ENCODE measurements at places on chromosomes 11 and 22.

GRCh38 chr22:28283068-28283654 lies 364.1 kb upstream of the PITPNB start:
- no peak for DNase-seq
- peak overlapping the region; percentile 81 for H3K27ac ChIP-seq
- H3K27me3 ChIP-seq, result no peaks in the 10 kb centered on the region
- peaks cover 6% of the 10 kb centered on the region for H3K36me3 ChIP-seq

DNA sequence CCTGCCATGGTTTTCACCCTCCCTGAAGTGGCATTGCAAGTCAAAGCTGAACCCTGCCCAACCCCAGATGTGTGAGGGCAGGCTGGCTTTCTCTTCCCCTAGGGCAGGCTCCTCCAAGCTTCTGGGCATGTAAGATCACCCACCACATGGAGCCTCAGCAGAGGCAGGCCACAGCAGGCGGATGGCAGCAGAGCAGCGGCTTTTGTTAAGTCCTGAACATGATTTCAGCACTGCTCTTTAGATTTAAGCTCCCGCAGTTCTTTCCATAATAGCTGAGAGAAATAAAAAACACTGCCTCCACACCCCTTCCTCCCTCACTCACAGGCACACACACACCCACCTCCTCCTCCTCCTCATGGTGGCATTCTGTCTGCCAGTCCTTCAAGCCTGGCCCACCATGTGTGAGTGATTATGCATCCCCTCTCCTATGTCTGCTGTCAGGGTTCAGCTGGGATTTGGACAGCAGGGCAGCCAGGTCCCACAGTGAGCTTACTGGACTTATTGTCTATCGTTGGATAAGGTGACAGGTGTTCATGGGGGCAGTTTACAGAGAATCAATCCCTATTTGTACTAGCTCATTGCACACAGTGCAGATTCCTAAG lies 5.0 kb upstream of the NTM start:
- no peak overlapping the region for H3K4me3 ChIP-seq
- H3K27ac ChIP-seq, result no peak overlapping the region
- no peaks in the 10 kb centered on the region for H3K27me3 ChIP-seq
- no peak for DNase-seq
- H3K4me1 ChIP-seq, result peaks cover 5% of the 10 kb centered on the region
- H3K36me3 ChIP-seq, result no peaks in the 10 kb centered on the region

DNA sequence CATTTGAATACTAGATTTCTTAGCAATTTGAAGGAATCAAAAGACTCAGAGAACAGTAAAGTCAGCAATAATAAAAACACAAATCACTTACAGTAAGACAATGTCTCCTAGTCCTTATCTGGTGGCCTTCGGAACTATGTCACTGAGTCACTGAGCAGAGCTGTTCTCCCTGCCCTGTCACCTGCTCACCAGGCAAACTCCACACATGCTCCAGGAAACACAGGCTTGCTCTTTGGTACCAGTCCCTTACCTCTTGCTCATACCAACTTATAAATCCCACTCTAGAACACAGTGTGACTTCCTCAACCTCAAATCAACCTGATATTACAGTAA lies 81.1 kb upstream of the CHRM4 start:
- H3K4me3 ChIP-seq, result no peak overlapping the region
- no peak overlapping the region for H3K27ac ChIP-seq
- H3K4me1 ChIP-seq, result peaks cover 9% of the 10 kb centered on the region
- H3K36me3 ChIP-seq, result peaks cover 20% of the 10 kb centered on the region

GRCh38 chr22:47422736-47423135 lies 660.3 kb downstream of the TBC1D22A start:
- no peak for DNase-seq
- no peak overlapping the region for H3K27ac ChIP-seq
- H3K27me3 ChIP-seq, result peaks cover 5% of the 10 kb centered on the region
- no peaks in the 10 kb centered on the region for H3K4me1 ChIP-seq
- no peaks in the 10 kb centered on the region for H3K36me3 ChIP-seq

GRCh38 chr22:47180796-47181195 lies 418.3 kb downstream of the TBC1D22A start:
- no peak for DNase-seq
- H3K36me3 ChIP-seq, result peaks cover 18% of the 10 kb centered on the region
- no peak overlapping the region for H3K4me3 ChIP-seq
- H3K4me1 ChIP-seq, result no peaks in the 10 kb centered on the region
- H3K27ac ChIP-seq, result no peak overlapping the region

DNA sequence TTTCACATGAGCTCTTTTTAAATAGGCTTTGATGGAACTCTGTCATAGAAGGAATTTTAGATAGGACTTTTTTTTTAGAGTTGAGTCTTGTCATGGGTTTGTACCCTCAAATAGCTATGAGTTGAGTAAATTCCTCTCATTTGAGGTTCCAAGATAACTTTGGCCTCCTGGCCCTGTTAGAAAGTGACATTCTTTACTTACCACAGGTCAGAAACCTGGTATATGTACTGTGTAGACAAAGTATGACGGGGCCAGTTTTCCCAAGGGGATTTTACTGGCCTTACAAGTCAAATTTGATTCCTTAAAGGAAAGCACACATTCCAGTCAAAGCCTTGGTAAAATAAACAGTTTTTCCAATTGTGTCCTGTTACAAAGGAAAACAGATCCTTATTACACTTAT lies 729.3 kb upstream of the LUZP2 start:
- no peak for DNase-seq
- H3K4me3 ChIP-seq, result no peak overlapping the region
- no peak overlapping the region for H3K27ac ChIP-seq
- no peaks in the 10 kb centered on the region for H3K36me3 ChIP-seq
- peaks cover 3% of the 10 kb centered on the region for H3K27me3 ChIP-seq

DNA sequence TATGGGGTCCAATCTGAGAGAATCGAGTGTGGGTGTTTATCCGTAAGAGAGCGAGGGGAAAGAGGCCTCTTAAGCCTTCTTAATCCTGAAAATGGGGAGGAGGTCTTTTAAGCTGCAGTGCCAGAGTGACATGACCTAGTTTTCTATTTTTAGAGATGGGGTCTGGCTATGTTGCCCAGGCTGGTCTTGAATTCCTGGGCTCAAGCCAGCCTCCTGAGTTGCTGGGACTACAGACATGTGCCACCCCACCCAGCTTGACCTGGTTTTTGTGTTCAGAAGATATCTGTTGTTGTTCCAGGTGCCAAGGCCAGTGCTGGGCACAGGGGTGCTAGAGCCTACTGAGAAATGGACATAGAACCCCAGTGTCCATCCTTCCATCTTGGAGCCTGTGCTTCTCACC lies 1.4 kb downstream of the BAD start:
- no peak for DNase-seq
- peaks cover 3% of the 10 kb centered on the region for H3K27me3 ChIP-seq
- peaks cover 14% of the 10 kb centered on the region for H3K4me1 ChIP-seq

DNA sequence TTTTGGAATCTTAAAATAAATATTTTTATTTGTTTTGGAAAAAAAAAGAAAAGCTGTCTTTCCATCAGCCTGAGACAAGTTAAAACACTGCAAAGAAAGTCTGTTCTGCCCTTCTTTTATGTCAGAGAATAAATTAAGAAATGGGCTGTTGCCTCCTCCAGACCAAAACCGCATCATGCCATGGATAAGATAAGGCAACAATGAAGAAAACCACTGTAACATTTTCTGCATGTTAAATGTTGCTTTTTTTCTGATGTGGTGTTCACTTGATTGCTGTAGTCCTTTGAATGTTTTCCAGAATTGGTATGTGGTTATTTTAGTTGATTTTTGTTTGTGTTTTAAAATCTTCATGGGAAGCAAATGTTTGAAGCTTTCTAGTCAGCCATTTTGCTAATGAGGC lies 319.2 kb upstream of the CNTN5 start:
- H3K4me3 ChIP-seq, result no peak overlapping the region
- H3K36me3 ChIP-seq, result no peaks in the 10 kb centered on the region
- H3K27me3 ChIP-seq, result no peaks in the 10 kb centered on the region
- no peak for DNase-seq
- H3K27ac ChIP-seq, result no peak overlapping the region

- H3K4me3 ChIP-seq, result no peak overlapping the region
- peaks cover 59% of the 10 kb centered on the region for H3K27me3 ChIP-seq
- no peak for DNase-seq
- H3K27ac ChIP-seq, result no peak overlapping the region
- H3K36me3 ChIP-seq, result no peaks in the 10 kb centered on the region
- peaks cover 76% of the 10 kb centered on the region for H3K4me1 ChIP-seq
These were observed 556.6 kb downstream of the MIAT start for GRCh38 chr22:27213766-27214581.

DNA sequence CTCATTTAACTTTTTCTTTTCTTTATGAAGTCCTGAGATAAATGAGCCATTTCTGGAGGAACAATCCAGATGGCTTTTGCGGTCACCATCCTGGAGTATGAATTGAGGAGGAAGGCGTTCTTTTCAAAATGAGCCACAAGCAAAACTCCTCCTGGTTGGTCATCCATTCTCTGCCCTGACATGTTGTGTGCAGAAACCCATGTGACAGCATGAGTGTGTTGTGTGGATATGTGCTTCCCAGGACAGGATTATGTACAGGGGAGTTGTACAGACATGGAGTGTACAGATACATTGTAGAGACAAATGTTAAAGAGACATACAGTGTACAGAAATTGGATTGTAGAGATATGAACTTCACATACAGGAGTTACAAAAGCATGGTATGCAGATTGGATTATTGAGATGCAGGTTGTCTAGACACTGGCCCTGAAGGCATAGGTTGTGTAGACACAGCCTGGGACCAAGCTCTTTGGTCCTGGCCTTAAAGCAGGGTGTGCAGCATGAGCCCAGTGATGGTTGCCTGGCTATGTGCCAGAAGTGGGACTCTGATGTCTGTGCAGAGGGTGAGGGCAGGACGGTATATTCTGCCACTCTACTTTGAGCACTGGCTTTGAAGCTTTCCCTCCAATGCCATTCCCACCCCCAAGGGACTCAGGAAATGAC lies 178.5 kb upstream of the ZBED5 start:
- no peaks in the 10 kb centered on the region for H3K36me3 ChIP-seq
- no peak for DNase-seq
- peaks cover 4% of the 10 kb centered on the region for H3K27me3 ChIP-seq
- no peak overlapping the region for H3K4me3 ChIP-seq
- H3K4me1 ChIP-seq, result peaks cover 36% of the 10 kb centered on the region

DNA sequence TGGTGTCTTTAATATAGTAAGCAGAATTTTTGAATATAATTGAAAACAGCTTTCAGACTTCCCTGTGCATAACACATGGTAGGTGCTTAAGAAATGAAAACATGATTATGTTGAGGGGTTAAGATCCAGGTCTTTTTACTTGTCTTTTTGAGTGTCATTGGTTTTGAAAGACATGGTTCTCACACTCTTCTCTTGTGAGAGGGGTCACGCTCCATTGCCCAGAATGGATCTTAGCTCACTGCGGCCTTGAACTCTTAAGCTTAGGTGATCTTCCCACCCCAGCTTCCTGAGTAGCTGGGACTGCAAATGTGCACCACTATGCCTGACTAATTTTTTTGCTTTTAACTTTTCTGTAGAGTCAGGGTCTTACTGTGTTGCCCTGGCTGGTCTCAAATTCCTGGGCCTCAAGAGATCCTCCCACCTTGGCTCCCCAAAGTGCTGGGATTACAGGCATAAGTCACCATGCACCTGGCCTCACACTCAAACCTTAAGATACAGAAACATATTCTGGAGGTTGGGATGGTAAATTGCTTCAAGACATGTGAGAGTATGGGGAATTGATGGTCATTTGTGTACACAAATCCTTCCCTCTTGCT lies 1.4 kb downstream of the SPCS2 start:
- peaks cover 4% of the 10 kb centered on the region for H3K27me3 ChIP-seq
- H3K27ac ChIP-seq, result peak overlapping the region; percentile 95
- DNase-seq, result peak; percentile 22
- peaks cover 23% of the 10 kb centered on the region for H3K4me1 ChIP-seq

DNA sequence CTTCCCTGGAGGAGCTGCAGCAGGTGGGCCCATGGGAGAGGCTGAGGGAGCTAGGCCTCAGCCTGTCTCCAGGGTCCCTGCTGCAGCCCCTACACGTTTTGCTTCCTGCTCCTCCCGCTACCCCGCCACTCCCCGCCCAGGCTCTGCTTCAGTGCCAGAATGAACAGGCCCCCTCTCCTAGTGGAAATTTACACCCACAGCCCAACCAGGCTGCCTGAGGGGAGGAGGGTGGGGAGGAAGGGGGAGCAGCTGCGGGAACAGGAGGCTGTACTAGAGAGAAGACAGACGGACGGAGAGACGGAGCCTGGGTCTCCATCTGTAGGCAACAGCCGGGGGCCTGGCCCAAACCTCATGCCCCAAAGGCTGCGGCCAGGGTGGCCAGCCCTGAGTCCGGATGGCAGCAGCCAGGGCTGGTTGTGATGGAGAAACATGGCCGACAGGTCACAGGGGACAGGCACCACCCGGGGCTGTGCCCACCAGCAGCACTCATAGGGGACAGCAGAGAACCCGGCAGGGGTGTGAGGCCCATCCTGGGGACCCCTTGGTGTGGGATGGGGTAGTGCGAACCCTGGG lies 20.6 kb downstream of the FLRT1 start:
- no peak overlapping the region for H3K4me3 ChIP-seq
- H3K27me3 ChIP-seq, result peaks cover 28% of the 10 kb centered on the region
- H3K4me1 ChIP-seq, result peaks cover 36% of the 10 kb centered on the region

Data from nephron progenitor cell (in vitro differentiated cells).